Stimulated activated CD8-positive, alpha-beta memory T cell treated with anti-CD3 and anti-CD28 coated beads, Interleukin-4, amount 100 ng/mL, for 48 hours (primary cell): ENCODE measurements at places on chromosomes 3 and 15.

GRCh38 chr3:67291287-67292252, 293.5 kb downstream of the KBTBD8 start:
- no peak for DNase-seq

- no peak for DNase-seq
These were observed 7.2 kb downstream of the SH3BP5 start for GRCh38 chr3:15325228-15325627.

DNA sequence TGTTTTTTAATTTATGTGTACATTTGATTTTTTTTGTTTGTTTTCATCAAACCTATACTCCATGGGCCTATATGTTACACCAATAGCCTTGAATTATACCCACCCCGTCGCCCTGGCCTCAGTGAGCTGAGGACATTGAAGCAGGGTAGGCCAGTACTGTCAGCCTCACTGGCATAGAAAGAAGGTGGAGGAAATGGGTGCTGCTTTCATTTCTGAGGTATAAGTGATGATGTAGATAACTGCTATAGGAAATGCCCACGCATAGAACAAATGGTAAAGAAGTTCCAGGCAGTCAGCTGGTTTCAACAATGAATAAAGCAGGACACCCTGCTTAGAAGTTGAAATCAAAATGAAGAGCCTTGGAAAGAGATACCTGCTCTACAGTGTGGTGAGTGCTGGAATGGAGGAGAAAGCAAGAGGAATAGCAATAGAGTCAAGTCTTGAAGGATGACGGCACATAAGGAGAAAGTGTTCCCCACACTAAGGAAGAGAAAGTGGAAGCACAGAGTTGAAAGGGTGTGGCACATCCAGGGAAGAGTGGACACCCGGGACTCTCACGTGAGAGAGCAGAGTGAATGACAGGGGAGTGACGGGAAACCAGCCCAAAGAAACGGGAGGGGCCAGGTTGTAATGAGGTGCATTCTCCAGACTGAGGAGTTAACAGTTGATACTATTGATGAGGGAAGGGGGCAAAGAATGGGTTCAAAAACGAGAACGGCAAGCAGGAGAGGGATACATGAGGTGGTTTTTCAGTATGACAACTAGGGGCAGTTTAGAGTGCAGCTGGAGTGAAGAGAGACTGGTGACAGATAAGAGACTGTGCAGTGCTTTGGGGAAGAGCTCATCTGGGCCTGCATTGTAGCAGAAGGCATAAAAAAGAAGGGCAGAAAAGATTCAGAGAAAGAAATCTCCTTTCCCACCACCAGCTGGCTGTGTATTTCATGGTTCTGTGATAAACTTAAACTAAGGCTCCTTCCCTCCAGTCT, 70.5 kb downstream of the KLHL25 start:
- DNase-seq, result no peak

- no peak for DNase-seq
These were observed 7.3 kb downstream of the TADA3 start for GRCh38 chr3:9784965-9785364.

- no peak for DNase-seq
These were observed 160.6 kb upstream of the POU1F1 start for GRCh38 chr3:87436781-87437543.

- no peak for DNase-seq
These were observed 693 bp downstream of the CD200 start for GRCh38 chr3:112333381-112334317.

- DNase-seq, result no peak
These were observed 47.4 kb upstream of the SYN2 start for GRCh38 chr3:11956781-11957180.

GRCh38 chr3:29606416-29606815, 325.5 kb downstream of the RBMS3 start:
- DNase-seq, result no peak

DNA sequence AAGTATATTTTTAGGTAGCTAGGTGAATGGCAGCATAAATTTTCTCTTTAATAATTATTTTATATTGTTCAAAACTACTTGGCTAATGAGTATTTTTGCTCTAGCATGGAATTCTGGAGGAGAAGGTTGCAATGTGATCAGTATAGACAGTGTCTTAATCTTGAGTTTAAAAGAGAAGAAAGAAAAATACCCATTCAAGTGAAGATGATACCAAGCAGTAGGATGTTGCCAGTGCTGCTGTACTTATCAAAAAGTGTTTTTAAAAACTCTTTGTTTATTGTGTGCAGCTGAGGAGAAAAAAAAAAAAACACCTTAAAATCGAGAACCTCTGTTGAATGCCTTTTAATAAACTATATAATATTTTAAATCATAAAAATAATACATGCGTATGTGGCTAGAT, 47.9 kb downstream of the STT3B start:
- no peak for DNase-seq

DNA sequence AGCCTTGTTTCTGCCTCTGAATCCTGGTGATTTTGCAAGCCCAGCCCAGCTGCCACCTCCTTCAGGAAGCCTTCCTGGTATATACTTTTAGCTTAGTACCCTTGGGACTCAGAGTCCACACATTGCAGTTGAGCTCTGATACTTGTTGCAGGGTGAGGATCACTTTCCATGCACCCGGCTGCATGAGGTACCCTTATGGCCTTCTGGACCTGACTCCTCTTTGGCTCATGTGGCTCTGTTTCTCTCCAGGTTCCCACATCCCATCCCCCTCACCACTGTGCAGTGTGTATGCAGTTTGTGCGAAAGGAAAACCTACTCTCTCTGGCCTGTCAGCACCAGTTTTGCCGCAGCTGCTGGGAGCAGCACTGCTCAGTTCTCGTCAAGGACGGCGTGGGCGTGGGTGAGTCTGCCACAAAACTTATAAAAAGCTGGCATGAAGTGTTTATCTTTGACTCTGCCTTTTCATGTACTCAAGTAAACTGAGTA, 23.1 kb upstream of the P4HTM start:
- DNase-seq, result no peak

- peak; percentile 42 for DNase-seq
These were observed 6.5 kb upstream of the CRYBG3 start for GRCh38 chr3:97815149-97815917.

- no peak for DNase-seq
These were observed 38.7 kb downstream of the RTP4 start for GRCh38 chr3:187406927-187407326.

GRCh38 chr3:160879859-160880258, 123.8 kb downstream of the PPM1L start:
- no peak for DNase-seq

- DNase-seq, result no peak
These were observed 37.3 kb upstream of the ATP10A start for GRCh38 chr15:25900431-25900830.
